ENCODE measurements at places on chromosomes 16 and 17. TPM values are rescaled to one million over a fixed set of nuclear protein-coding genes. Genes with fewer than 3 reads are reported as not detected.

Gene NTN1
- polyA plus RNA-seq: 7.4 TPM

Gene SLC2A4
- polyA plus RNA-seq: 39.2 TPM

Gene KRT25
- not detected for polyA plus RNA-seq

Gene DPEP2
- 1.5 TPM for polyA plus RNA-seq

Gene KCNJ12
- 13.8 TPM for polyA plus RNA-seq

Gene FOXF1
- not detected for polyA plus RNA-seq

Gene PYY
- not detected for polyA plus RNA-seq

DNA sequence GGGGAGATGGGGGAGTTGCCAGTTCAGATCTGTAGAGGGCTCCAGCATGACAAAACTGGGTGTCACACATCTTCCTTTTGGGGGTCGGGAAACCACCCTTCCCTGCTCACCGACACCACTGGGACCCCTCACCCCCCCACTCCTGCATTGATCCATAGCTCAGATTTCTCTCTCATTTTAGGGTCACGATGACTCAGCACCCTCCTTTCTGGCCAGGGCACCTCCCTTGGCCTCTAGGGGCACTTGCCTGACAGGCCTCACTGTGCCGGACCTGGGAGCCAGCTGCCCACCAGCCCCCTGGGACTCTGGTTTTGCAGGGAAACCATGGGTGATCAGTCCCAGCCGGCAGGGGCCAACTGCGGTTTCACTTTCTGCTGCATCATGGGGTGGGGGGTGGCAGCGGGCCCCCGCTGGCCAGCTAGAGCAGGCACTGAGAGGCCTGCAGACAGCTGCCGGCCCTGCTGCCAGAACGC, 239.4 kb downstream of the MRTFB start:
- DNase-seq: no peak

DNA sequence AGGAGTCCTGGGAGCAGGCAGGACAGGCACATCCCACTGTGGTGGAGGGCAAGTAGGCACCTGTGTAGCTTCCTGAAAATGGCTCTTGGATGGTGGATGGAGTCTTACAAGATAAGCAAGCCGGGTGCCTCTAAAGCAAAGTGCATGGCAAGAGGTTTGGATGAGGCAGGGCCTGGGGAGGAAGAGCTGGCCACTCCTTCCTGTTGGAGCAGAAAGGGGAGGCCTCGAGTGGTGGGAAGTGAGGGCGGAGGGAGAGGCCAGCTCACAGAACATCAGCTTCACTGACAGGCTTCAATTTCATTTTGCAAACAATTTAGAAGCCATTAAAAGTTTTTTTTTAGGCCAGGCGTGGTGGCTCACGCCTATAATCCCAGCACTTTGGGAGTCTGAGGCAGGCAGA, 31.0 kb downstream of the CD300A start:
- DNase-seq: no peak

- DNase-seq: no peak
These were observed 33.8 kb upstream of the SBK1 start for GRCh38 chr16:28258567-28258966.

DNA sequence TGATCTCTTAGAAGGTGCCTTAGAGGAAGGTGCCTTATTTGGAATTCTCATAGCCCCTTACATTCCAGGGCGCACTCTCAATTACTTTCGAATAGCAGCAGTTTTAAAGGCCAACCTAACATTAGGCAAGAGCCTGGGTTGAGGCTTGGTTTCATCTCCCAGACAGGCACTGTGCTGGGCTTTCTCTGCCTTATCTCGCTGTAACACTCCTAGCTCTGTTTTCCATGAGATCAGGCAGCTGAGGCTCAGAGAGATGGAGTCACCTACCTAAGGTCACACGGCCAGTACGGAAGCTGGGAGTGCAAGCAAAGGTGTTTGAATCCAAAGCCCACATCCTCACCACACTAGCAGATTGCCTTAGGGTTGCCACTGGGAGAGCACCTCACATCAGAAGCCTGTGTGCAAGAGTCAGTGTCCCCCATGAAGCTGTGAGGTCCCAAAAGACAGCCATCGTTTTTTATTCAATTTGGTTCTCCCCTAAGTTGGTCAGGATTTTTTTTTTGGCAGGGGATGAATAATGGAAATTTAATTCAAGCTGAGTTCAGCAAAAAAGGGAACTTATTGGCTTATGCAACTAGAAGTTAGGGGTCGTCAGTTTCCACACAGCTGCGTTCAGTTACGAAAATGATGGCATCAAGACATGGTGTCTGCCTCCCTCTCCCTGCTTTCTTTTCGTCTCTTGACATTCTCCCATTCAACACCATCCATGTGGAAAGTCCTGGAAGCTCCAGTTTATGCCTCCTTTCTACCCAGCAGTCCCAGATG, 206.4 kb downstream of the KATNIP start:
- DNase-seq: no peak

GRCh38 chr16:26161461-26162180, 469.9 kb downstream of the HS3ST4 start:
- no peak for DNase-seq

- DNase-seq: no peak
These were observed 15.9 kb downstream of the TMEM92 start for GRCh38 chr17:50289991-50290702.

DNA sequence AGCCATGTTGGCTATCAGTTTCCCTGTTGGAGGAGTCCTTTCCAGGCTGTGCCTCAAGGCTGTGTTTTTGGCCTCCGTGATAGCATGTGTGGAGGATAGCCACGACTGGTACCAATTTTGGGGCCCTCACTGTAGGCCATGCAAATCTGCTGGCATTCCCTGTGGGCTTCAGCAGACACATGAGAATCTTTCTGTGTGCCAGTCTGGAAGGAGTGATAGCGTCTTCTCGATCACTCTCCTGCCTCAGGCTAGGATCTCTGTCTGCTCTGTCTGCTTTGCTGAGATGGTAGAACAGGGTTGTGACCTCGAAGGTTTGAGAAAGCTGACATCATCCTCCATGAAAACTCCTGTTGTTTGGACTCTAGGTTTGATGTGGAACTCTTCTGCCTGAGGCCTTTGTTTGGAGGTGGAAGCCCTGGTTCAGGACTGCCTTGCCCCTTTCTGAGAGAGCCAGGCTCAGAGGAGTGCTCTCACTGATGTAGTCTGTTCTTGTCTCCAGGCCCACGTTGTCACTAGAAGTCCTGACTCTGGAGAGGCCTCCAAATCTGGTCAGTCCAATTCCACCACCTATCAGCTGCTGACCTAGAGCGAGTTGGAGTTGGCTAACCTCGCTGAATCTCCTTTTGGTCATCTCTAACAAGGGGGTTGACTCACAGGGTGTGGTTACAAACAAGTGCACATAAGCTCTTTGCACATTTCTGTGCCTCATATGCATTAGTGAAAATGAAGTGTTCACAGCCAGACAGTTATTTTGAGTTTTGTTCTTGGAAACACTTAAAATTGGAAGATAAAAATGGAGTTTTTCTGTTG, 12.1 kb upstream of the EDC4 start:
- no peak for DNase-seq

- DNase-seq: no peak
These were observed 4.7 kb downstream of the NUBP2 start for GRCh38 chr16:1787322-1788094.

DNA sequence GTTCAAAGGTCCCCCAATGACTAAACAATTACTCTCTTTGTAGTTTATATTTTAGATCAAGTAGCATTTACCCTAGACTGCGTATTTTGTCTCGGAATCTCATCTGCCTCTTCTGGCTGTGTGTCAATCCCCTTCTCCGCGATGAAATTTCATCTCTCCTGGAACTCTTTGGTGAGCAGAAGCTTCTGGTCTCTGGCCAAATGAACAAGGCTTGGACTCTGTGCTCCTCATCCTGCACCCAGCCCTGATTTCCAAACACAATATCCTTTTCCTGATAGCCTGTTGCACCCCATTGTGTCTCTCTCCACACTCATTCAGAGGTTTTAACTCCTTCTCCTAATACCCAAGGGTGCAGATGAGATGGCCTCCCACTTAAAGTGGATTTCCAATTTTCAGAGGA, 609.4 kb upstream of the CDH5 start:
- DNase-seq: no peak

DNA sequence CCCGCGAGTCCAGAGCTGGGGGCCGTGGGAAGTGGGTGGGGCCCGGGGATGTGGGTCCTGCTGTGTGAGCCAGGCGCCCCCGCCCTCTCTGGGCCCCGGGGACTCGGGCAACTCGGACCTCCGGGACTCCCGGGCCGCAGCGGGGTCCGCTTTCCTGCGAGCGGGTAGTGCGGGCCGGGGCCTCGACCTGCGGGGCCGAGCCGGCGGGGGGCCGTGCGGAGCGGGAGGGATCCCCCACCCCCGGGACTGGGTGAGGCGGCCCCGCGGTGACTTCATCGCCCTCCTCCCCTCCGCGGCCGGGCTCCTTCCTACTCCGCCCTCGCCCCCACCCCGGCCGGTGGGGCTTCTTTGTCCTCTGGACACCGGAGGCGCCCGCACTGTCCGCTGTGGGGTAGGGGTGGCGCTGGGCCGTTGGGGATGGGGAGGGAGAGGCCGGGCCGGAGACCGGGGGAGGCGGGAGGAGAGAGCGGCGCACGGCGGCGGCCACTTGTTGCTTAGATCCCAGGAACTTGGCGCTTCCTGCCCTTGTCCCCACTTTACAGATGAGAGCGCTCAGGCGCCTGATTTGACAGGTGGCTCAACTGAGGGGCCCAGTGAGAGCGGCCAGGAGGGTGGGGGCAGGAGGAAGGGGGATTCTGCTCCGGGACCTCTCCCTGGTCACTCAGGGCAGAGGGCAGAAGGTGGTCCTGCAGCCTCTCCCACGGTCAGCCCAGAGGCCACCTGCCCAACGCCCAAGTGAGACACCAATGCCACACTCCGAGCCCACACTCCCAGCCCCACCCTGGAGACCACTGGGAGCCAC, 874 bp downstream of the CMTM3 start:
- DNase-seq: no peak

DNA sequence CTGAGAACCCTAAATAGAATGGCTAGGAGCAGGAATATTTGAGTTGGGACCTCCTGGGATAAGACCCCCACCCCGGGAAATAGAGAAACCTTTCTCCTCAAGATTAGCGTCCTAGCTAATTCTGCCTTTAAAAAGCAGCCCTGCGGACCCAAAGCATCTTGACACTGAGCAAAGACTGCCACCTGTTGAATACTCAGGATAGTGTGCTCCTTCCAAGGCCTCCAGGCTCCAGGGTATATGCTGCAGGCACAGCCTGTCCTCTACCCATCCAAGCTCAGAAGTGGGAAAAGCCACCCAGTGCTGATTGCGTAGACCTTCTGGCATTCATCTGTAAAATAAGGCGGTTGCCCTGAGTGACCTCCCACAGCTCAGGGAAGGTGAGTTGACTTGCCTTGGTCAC, 456.2 kb upstream of the DYNLRB2 start:
- peak; percentile 67 for DNase-seq

DNA sequence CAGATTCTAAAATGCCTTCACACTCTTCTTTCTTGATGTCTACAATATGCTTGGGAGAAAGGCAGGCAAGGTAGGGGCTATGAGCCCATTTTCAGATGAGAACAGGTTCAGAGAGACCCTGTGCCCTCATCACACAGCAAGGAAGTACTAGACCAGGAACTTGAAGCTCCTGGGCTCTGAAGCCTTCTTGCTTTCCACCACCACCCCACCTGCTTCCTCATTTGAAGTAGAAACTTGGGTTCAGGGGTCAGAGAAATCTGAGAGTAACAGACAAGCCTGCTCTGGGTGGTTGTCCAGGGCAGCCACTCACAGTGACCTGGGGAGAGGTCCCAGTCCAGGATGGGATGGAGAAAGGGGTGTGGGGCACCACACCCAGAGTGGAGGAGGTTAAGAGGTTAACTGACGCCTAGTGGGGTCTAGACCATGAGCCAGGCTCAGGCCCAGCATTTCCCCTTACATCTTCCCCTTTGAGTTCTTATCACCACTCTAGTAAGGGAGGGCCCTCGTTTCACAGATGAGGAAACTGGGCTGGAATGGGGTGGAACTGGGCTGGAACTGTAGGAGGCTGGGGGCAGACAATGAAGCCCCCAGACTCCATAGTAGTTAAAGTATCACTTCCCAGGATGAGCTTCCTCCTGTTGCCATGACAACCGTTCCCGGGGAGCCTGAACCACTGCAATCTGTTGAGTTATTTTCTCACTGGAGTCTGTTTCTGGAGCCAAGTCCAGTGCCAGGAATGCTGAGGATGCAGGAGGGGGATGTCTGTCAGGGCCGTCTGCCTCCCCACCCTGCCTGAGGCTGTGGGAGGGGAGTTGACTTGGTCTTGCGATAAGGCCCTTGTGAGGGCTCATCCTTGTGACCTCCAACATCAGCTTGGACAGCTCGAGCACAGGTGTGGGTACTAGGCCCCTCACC, 16.2 kb upstream of the PHF12 start:
- no peak for DNase-seq

- DNase-seq: no peak
These were observed 12.4 kb downstream of the METTL9 start for GRCh38 chr16:21611556-21612384.

DNA sequence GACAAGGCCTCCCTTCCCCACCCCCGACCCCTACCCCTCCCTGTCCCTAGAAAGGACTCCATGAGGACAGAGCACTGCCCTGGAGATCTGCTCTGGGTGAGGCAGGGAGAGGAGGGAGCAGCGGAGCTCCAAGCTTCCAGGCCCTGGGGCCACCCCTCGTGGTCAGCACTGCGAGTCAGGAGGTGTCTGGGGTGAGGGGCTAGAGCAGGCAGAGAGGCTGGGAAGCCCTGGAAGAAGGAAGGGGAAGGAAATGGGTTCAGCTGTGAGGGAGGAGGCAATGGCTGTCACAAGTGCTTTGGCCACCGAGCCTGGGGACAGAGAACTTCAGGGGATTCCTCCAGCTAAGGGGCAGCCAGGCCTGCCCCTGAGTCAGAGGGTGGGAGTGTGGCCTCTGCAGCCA, 28.2 kb upstream of the DNAI2 start:
- no peak for DNase-seq

- DNase-seq: no peak
These were observed 43.1 kb downstream of the HS3ST3A1 start for GRCh38 chr17:13558588-13558987.

- no peak for DNase-seq
These were observed 2.2 kb downstream of the ZNF276 start for GRCh38 chr16:89723279-89724250.

DNA sequence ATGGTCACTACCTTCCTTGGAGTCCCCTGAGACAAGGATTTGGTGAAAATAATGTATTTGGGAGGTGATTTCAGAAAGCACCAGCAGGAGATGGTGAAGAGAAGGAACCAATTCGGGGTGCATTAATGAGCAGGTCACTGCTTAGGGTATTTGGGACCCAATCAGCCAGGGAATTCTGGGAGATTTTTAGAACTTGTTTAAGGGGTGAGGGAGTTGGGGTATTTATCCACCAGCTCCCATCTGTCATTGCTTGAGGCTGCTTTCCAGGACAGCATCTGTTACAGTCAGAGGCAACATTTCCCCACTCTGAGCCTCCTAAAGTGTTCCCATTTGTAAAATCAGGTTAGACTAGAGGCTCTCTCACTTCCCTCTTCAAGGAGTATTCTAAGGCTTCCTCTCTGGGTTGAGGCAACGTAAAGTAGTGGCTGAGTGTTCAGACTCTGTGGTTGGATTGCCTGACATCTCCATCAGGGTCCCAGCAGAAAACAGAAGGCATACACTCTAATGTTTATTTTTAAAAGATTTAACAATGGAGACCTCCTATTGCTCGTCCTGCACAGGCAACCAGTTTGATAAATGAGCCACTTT, 60.9 kb downstream of the CLEC19A start:
- no peak for DNase-seq
